Heart left ventricle (tissue), 16 donors: ENCODE measurements at places on chromosomes 12 and 14.

- H3K27ac ChIP-seq = no peak overlapping the region
- H3K36me3 ChIP-seq = no peaks in the 10 kb centered on the region
- DNase-seq = no peak
Observed at GRCh38 chr12:123119808-123120207, 31.1 kb downstream of the PITPNM2 start.

- no peak for DNase-seq
- no peaks in the 10 kb centered on the region for H3K27me3 ChIP-seq
- H3K36me3 ChIP-seq = no peaks in the 10 kb centered on the region
- no peak overlapping the region for H3K27ac ChIP-seq
- H3K4me3 ChIP-seq = no peak overlapping the region
Observed at GRCh38 chr12:80892597-80893445, 44.9 kb downstream of the LIN7A start.

DNA sequence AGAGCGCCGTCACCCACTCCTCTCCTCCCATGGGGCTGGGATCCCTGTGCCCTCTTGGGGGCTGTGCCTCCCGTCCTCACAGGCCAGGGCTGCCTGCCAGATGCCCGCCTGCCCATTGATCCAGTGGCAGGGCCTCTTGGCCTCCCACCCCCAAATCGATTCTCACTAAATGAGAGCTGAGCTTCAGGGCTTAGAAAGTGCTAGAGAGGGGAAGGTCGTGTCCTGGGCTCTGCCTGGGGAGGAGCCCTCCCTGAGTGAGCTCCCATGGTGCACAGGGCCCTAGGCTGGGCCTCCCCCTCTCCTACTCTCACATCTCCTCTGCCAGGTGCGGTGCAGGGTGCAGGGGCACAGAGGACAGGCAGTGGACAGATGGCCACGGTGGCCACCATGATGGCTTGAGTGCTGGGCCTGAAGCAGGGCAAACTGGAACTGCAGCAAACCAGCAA is 9.2 kb downstream of the BEGAIN start:
- no peak overlapping the region for H3K27ac ChIP-seq
- H3K36me3 ChIP-seq = no peaks in the 10 kb centered on the region
- H3K4me3 ChIP-seq = no peak overlapping the region
- DNase-seq = peak; percentile 46
- no peaks in the 10 kb centered on the region for H3K27me3 ChIP-seq

GRCh38 chr12:122880155-122880667 is 15.7 kb downstream of the VPS37B start:
- H3K4me3 ChIP-seq = no peak overlapping the region
- DNase-seq = no peak
- H3K27me3 ChIP-seq = no peaks in the 10 kb centered on the region
- H3K36me3 ChIP-seq = no peaks in the 10 kb centered on the region
- H3K27ac ChIP-seq = no peak overlapping the region
- peaks cover 70% of the 10 kb centered on the region for H3K4me1 ChIP-seq

DNA sequence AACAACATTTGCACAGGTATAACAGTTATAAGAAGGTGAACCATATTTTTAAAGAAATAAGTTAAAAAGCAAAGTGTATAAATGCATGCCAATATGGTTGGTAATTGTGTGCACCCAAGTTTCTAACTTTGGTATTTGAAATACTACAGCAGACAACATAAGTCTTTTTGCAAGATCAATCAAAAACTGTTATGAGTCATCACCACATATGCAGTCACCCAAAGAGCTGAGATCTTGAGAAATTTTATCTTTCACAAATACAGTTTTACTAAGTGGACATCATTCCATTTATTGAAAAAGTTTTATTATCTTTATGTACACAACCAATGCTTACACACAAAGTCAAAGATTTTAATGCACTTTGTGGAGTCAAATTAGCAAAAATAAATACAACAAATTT is 7.0 kb upstream of the ACSS3 start:
- DNase-seq = no peak
- H3K36me3 ChIP-seq = no peaks in the 10 kb centered on the region
- H3K27ac ChIP-seq = no peak overlapping the region

DNA sequence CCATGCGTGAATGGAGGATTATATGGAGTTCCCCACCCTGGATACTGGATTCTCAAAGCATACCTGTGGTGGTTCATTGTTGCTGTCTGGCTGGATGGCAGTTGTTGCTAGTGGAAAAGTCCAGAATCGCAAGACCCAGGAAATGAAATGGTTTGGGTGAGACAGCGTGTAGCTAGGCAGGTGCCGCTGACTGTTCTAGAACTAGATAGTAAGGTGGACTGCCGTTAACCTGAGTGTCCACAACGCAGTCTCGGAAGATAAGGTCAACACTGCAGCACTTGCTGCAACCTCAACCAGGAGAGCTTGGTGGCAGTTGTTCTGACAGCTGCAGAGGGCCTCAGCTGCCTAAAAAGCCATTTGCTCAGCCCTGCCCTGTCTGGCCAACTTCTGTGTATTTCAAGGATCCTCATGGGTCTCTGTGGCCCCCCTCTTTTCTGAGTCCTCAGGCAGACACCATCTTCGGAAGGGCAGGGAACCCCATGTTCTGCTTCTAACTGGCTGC is 15.5 kb upstream of the IRF2BPL start:
- no peak overlapping the region for H3K4me3 ChIP-seq
- H3K27ac ChIP-seq = peak overlapping the region; percentile 97
- no peaks in the 10 kb centered on the region for H3K27me3 ChIP-seq
- DNase-seq = no peak
- H3K36me3 ChIP-seq = no peaks in the 10 kb centered on the region
- peaks cover 79% of the 10 kb centered on the region for H3K4me1 ChIP-seq

- H3K4me1 ChIP-seq = no peaks in the 10 kb centered on the region
- no peak for DNase-seq
- H3K4me3 ChIP-seq = no peak overlapping the region
- H3K36me3 ChIP-seq = no peaks in the 10 kb centered on the region
- H3K27me3 ChIP-seq = no peaks in the 10 kb centered on the region
Observed at GRCh38 chr14:40282196-40282595, 850.0 kb upstream of the FBXO33 start.

DNA sequence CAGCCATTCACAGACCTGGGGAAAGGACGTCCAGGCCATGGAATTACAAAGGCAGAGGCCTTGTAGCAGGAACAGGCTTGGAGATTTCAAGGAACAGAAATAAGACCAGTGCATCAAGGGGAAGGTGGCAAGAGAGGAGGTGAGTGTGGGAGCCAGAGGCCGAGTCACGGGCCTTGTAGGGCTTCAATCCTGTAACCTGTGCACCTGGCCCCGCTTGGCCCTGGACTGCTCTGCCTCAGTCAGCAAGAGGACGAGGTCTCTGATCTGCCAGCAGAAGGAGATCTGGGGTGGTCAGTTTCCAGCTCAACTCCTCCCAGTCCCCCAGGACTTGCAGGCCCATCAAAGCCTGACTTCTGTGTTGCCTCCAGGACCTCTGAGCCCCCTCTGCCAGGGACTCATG is 200.8 kb downstream of the VRK1 start:
- no peak overlapping the region for H3K4me3 ChIP-seq
- no peaks in the 10 kb centered on the region for H3K4me1 ChIP-seq
- H3K36me3 ChIP-seq = no peaks in the 10 kb centered on the region
- H3K27ac ChIP-seq = no peak overlapping the region

- H3K4me1 ChIP-seq = no peaks in the 10 kb centered on the region
- no peak for DNase-seq
- no peaks in the 10 kb centered on the region for H3K36me3 ChIP-seq
- no peak overlapping the region for H3K4me3 ChIP-seq
Observed at GRCh38 chr14:91729756-91730155, 2.1 kb downstream of the CATSPERB start.

GRCh38 chr12:92194561-92194960 is 48.9 kb upstream of the BTG1 start:
- no peaks in the 10 kb centered on the region for H3K27me3 ChIP-seq
- H3K36me3 ChIP-seq = no peaks in the 10 kb centered on the region
- no peaks in the 10 kb centered on the region for H3K4me1 ChIP-seq
- no peak overlapping the region for H3K4me3 ChIP-seq
- no peak for DNase-seq

DNA sequence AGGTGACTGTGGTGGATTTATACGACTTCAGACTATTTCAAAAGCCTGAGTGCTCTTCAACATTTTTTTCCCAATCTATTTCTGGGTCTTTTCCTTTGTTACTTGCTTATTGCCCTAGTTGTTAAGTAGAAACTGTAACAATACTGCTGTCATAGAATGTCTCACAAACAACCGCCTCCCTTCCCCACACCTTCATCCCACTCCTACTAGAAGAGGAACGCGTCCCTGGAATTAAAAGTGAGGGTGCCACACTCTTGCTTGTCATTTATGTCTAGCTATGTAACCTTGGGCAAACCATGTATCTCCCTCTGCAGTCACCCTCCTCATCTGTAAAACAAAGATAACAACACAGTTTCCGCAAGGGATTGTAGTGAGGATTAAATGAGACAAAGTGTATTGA is 8.6 kb downstream of the BRAP start:
- DNase-seq = no peak
- no peaks in the 10 kb centered on the region for H3K4me1 ChIP-seq
- H3K27me3 ChIP-seq = no peaks in the 10 kb centered on the region
- peaks cover 37% of the 10 kb centered on the region for H3K36me3 ChIP-seq

- no peak for DNase-seq
- peak overlapping the region; percentile 92 for H3K27ac ChIP-seq
- H3K36me3 ChIP-seq = peaks cover 32% of the 10 kb centered on the region
- H3K4me1 ChIP-seq = peaks cover 44% of the 10 kb centered on the region
Observed at GRCh38 chr12:57519796-57520052, 590 bp downstream of the DDIT3 start.

DNA sequence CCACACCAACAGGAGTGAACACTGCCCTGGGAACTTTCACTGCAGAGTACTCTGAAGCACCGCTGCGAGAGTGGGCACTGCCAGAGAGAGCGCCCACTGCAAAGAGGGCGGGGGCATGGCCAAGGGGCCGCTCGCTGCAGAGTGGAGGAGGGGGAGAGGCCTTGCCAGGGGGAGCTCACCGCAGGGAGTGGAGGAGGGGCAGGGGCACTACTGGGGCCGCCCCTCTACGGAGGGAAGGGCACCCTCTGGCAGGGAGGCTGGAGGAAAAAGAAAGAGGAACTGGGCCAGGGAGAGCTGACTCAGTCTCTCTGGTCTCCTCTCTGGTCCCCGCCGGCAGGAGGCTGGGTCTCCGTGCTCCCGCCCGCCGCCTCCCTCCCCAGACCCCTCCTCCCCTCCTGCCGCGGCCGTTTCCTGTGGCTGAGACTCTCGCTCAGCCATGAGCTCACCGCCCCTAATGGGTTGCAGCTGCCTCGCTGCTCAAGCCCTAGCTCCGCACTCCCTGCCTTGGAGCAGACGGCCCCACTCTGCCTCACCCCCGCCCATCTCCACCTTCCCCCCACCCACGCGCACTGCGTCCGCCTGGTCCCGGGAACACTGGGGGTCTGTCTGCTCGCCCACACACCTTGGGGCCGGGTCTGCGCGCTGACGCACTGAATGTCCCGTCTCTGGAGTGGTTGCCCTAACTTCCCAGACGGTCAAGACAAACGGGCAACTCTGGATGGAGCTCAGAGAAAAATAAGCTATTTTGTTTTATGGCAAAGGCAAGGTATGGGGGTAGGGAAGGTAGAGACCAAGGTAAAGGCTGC is 1.3 kb downstream of the ARHGEF40 start:
- H3K27ac ChIP-seq = peak overlapping the region; percentile 99
- peaks cover 36% of the 10 kb centered on the region for H3K36me3 ChIP-seq
- H3K4me3 ChIP-seq = peak overlapping the region; percentile 87
- no peaks in the 10 kb centered on the region for H3K27me3 ChIP-seq

DNA sequence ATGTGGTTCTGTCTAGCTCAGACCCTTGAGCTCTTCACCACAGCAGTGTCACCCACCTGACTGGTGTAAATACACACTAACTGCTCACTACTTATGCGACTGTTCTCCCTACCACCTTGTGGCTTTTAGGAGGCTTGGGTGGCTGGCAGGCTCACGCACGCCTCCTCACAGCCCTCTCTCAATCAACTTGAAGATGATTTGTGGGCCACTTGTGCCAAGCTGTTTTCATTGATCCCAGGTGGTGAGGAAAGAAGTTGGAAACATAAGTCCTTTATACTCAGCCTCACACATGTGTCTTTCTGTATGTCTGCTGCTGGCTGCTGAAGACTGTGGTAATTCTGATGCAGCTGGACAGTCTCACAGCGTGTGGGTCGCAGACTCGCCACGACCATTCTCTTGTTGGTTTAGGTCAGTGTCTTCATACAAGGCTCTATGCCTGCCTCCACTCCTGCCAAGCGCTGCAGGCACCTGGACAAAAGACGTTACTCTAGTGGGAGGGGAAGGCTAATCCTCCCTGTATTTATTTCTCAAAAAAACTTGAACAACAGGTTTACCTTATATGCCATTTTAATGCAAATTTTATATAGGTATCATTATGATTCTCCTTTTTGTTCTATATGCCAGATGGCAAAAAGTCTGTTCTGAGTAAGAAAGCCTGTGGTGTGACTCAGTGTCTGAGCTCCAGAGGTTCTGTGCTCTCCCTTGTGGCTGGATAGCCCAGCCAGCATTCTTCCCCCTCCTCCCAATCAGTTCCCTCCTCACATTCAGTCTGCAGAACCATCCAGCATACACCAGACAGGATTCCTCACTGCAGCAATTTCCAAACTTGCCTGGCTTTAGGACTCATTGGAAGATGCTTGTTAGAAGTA is 115.6 kb downstream of the DIP2B start:
- H3K4me3 ChIP-seq = no peak overlapping the region
- peaks cover 71% of the 10 kb centered on the region for H3K4me1 ChIP-seq
- DNase-seq = peak; percentile 44

- no peaks in the 10 kb centered on the region for H3K27me3 ChIP-seq
- H3K36me3 ChIP-seq = no peaks in the 10 kb centered on the region
- H3K27ac ChIP-seq = no peak overlapping the region
- no peak overlapping the region for H3K4me3 ChIP-seq
- no peak for DNase-seq
- H3K4me1 ChIP-seq = no peaks in the 10 kb centered on the region
Observed at GRCh38 chr12:82966001-82966559, 279.4 kb downstream of the TMTC2 start.

GRCh38 chr12:48414021-48414420 is 58.3 kb upstream of the ANP32D start:
- no peaks in the 10 kb centered on the region for H3K4me1 ChIP-seq
- peak overlapping the region; percentile 17 for H3K27ac ChIP-seq
- H3K36me3 ChIP-seq = no peaks in the 10 kb centered on the region
- DNase-seq = peak; percentile 31
- no peaks in the 10 kb centered on the region for H3K27me3 ChIP-seq

DNA sequence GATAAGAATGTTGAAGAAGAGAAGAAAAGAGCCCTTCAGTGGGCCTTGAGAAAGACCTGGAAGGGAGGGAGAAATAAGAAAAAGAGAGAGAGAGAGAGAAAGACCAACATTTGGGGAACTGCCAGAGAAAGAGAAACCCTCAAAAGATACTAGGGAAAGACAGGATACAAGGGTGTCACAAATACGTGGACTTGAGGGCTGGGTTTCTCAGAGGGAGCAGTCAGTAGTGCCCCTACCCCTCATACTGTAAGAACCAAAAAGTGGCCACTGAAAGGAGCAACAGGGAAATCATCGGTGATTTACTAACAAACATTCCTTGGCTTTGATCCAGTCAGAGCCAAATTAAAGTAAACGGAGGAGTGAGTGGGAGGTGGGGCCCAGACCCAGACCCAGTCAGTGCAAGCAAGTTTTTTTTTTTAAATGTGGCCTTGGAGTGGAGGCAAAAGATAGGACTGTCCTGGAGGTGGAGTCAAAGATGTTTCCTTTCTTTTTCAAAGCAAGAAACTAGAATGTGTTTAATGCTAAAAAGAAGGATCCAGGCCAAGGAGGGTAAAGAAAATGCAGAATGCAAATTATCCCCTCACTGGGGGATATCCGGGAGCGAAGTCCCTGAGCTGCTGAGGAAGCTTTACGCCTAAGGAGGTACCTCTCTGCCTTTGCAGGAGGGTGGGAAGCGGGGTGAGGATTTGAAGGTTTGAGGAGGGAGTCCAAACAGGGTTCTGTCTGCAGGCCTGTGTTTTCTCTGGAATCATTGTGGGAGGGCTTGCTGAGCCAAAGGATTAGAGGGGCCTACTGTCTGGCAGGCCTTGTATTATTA is 143.5 kb upstream of the AMIGO2 start:
- peak overlapping the region; percentile 25 for H3K4me3 ChIP-seq
- H3K36me3 ChIP-seq = no peaks in the 10 kb centered on the region
- no peak for DNase-seq
- no peaks in the 10 kb centered on the region for H3K27me3 ChIP-seq
- H3K4me1 ChIP-seq = peaks cover 19% of the 10 kb centered on the region
- peak overlapping the region; percentile 43 for H3K27ac ChIP-seq
